Nucleus accumbens (tissue), 56 donors: ENCODE measurements at places on chromosomes 5 and 9.

DNA sequence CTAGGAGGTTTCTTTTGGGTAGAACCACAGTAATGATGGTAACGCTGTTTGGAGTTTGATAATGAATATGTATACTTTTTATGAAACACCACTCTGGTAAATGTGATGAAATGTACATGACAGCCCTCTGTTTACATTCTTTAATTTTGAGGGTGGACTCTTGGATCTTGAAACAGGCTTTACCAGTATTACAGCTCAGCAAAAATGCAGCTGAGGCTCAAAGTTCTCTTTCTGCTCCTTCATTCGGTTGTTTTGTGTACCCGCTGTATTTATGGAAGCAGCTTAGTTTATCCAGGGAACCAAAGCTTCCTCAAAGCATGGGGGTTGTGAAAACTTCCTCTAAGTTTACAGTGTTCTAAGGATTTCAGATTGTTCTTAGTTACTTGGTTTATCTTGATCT, 11.1 kb downstream of the GAPVD1 start:
- DNase-seq: no peak

- DNase-seq: no peak
Observed at GRCh38 chr5:107431998-107432397, 238.7 kb downstream of the EFNA5 start.

DNA sequence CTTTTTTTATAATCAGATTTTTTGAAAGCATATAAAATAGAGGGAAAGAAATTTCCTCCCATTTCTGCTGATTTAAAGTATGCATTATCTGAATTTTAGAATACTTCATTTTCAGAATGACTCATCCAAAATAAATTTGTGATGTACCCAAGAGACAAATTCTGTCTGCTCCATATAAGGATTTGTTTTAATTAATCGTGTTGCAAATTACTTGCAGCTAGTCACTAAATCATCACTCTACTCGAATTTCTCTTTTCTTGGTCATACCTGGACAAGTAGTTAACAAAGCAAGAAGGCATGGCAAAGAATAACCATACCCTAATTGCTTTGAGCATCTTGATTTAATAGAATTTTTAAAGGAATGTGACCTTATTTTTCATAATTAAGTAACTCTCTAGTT, 284.1 kb upstream of the GRAMD2B start:
- DNase-seq: no peak

DNA sequence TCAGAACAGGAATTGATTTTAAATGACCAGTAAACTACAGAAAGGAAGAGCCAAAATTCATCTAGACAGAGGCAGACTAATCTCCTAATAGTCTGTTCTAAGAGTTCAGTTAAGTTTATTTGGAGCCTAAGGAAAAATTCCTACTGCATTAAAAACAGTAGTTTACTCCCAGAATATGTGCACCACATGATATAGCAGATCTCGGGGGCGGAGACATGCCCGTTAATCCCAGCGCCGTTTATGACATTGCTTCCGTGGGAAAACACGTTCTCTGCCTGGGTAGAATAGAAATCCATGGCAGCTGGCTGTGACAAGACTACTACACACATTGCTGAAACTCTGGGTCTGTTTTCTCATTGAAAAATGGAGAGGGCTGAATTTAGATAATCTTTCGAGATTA, 11.4 kb downstream of the HABP4 start:
- no peak for DNase-seq

DNA sequence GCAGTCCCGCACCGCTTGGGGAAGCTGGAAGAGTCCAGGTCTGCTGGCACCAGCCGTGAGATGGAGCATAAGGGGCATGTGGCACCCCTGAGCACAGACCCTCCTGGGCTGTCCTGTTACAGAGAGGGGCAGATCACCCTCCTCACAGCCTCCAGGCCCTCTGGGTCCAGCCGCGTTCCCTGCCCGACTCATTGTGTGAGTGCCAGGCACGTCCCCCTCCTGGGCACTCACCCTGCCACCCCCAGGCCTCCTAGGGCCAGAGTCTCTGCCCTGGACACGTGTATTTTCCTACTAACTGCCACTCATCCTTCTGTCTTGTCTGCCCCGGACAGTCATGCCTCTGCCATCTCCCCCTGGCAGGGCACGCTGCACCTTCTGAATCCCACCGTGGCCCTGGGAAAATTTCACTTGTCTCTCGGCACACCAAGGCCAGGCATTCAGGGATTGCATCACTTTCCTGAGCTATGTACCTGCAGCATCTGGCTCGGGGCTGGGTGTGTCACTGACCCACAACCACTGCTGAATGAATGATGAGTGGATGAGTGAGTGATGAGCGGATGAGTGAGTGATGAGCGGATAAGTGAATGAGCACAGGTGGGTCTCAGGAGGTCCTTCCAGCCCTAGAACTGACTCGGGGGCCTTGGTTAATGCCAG, 21.5 kb upstream of the FCN1 start:
- DNase-seq: no peak

DNA sequence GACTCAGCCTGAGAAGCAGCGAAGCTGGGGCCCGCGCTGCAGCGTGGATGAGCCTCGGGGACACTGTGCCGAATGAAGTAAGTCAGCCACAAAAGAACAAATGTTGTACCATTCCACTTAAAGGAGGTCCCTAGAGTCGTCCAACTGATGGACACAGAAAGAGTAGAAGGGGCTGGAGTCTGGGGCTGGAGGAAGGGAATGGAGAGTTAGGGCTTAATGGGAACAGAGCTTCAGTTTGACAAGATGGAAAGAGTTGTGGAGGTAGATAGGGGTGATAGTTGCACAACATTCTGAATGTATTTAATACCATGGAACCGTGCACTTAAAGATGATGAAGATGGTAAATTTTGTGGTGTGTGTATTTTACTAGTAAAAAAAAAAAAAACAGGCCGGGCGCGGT, 119.9 kb downstream of the EHMT1 start:
- DNase-seq: no peak

DNA sequence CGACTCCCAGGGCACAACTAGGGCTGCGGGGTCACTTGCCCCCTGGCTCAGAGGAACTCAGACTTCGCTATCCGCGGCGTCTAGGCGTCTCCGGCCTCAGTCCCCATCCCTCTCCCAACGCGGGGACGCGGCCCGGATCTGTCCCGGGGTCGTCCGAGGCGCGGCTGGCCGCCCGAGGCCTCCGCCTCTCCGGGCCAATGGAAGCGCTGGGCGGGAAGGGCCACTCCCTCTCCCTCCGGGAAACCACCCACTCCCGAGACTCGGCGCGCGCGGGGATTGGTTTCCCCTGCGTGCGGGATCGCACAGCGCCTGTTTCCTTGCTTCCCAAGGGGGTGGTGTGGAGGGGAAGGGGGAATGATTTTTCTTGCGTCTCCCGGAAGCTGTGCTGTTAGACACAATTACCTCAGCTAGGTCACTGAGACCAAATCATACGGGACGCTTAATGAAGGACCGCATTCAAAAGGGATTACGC, 38.3 kb downstream of the NR2F1 start:
- DNase-seq: peak; percentile 72

DNA sequence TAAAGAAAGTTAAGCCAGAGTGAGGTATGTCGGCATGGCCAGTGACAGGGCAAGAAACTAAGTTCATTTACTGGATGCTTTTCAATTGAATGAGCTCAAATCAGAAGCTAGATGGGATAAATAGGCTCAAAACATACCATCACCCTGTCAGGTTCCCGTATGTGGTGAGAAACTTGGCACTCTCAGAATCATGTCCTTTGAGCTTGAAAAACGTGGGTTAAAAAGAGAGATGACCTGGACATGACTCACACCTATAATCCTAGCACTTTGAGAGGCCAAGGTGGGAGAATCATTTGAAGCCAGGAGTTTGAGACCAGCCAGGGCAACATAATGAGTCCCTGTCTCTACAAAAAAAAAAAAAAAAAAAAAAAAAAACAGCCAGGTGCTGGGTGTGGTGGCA, 121.7 kb upstream of the RGMB start:
- DNase-seq: no peak

- DNase-seq: no peak
Observed at GRCh38 chr5:945691-946551, 53.2 kb downstream of the TRIP13 start.

- no peak for DNase-seq
Observed at GRCh38 chr9:108800632-108801099, 55.1 kb downstream of the ACTL7B start.

DNA sequence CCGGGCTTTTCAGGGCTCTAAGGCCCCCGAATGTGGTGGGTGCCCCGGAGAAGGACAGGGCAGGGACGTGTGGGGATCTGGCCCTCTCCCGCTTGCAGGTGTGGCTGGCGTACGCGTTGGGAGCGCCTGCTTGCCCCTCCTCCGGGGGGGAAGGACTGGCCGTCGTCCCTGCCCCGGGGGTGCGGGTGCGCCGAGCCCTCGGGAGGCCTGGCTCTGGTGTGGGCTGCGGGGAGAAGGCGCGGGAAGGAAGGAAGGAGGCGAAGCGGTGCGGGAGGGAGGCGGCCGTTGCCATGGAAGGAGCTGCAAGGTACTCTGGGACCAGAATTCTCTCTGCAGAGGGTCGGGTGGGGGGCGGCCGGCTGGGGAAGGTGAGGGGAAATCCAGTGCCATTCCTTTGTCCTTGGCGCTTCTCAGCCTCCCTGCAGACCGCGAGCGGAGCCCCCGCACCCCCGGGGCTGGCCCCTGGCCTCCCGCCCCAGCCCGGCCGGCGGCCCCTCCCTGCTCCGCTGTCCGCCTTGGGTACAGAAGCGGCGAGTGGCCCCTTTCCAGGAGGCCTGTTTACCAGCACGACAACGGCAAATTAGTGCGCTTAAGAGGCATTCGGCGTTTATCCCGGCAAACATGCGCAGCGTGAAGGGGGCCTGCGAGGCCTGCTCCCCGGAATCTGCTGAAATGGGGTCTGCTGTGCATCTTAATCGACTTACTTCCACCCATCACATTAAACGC, 67.1 kb upstream of the UNC5A start:
- no peak for DNase-seq

GRCh38 chr5:91006713-91007112, 376.4 kb downstream of the ARRDC3 start:
- DNase-seq: no peak

DNA sequence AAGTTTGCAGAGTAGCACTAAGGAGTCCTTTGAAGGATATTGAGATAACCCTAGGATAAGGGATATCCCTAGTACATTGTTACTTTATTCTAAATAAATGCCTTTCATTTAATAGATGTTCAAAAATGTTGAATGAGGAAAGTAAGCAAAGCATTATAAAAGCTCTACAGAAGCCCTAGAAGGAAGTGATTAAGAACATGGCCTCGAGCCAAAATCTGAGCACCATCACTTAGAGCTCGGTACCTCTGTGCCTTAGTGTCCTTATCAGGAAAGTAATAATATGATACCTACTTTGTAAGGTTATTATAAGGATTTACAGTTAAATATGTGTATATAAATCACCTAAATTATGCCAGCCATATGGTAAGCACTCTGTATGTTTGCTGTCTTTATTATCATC, 242.6 kb downstream of the KIAA0825 start:
- DNase-seq: no peak
